Left ventricle myocardium superior (tissue), 1 donor: ENCODE measurements at places on chromosomes 5 and 9. TPM values are rescaled to one million over a fixed set of nuclear protein-coding genes. Genes with fewer than 3 reads are reported as not detected.
A peak's percentile ranks its signal among the peaks of the same experiment; 100 is the strongest.

DNA sequence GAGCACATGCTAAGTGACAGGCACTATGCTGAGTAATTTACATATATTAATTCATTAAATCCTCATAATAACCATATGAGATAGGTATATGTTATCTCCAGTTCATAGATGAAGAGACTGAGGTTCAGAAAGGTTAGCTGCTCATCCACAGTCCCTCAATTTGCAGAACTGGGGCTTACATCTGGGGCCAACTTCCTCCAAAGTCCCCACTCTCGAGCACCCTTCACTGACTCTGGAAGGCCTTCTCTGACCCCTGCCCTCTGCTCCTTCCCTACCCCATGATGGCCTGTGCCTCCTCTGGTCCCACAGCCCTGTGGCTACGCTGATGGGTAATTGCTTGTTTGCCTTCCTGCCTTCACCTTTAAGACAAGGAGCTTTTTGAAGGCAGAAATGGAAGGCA is 71.6 kb downstream of the C5orf15 start:
- no peak for DNase-seq

GRCh38 chr9:134595014-134595413 is 46.6 kb upstream of the COL5A1 start:
- DNase-seq, result no peak

PRKACG gene
- total RNA-seq, result not detected

CCDC187 gene
- not detected for total RNA-seq

DNA sequence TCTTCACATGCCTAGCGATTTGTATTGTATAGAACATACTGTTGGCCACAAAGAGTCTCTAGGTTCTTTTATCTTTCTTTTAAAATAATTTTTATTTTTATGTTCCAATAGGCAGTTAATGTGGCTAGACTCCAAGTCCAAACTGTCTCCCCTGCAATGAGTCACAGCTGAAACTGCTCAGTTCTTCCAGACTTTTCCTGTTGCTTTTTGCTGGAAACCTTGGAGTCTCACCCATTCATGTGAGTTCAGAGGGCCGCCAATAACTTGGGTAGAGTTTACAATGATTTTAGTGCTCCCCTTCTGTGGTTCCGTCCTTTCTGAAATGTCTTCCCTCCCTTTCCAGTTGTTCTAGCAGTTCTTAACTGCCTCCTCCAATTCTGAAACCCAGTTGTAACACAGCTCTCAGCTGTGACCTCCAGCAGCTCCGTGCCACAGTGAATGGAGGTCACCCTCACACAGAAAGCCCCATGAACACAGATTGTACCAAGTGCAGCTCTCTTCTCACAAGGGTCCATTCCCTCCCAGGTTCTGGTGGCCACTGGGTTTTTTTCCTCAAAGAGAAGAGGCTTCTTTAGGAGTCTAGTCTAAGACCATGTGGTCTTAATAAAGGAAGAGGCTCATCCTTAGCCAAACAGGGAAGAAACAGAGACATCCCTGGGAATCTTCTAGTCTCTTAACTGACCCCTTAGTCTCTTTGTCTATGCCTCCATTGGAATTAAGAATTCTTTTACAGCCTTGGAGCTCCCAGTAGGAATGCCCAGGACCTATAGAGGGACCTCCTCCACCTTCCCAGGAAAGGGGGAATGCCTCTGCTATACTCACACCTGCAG is 198.5 kb downstream of the SPOCK1 start:
- no peak for DNase-seq

GRCh38 chr9:1743121-1743960 is 271.8 kb upstream of the SMARCA2 start:
- no peak for DNase-seq

GRCh38 chr5:127001621-127002296 is 28.6 kb downstream of the MARCHF3 start:
- DNase-seq, result no peak

- DNase-seq, result peak; percentile 55
These were observed 22.8 kb upstream of the MARCHF6 start for GRCh38 chr5:10330511-10331230.

- no peak for DNase-seq
These were observed 49.8 kb downstream of the NR6A1 start for GRCh38 chr9:124721109-124721906.

DNA sequence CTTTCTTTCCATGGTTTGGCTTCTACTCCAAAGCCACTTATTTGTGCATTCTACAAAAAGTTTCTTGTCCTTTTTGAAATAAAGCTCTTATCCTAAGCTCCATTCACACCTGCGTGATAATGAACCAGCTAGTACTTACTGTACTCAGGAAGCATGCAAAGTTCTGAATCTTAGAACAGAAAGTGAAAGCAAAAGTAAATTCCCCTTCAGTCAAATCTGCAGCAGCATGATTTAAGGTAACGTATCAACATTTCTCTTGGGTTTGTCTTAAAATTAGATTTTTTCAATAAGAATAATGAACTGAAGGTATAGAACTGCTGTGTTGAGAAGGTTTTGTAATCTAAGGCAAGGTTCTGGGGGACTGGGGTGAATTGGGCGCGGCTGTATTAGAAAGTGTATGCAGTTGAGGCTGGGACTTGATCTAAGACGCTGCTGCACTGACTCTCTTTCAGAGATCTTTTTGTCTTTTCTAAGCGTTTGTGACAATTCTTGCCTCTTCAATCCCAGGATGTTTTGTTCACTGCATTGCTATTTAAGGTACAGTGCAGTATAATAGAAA is at the start of gene ERAP2:
TSS of gene ERAP2 (plus strand) at position 209 of the 559 bp plus-strand sequence. CDS start 3,186 bp downstream, outside the sequence.
- no peak for DNase-seq
